T-helper 22 cell (primary cell): ENCODE measurements at places on chromosomes 5 and 9.

- no peak for DNase-seq
These were observed 21.4 kb upstream of the FLT4 start for GRCh38 chr5:180670586-180671359.

DNA sequence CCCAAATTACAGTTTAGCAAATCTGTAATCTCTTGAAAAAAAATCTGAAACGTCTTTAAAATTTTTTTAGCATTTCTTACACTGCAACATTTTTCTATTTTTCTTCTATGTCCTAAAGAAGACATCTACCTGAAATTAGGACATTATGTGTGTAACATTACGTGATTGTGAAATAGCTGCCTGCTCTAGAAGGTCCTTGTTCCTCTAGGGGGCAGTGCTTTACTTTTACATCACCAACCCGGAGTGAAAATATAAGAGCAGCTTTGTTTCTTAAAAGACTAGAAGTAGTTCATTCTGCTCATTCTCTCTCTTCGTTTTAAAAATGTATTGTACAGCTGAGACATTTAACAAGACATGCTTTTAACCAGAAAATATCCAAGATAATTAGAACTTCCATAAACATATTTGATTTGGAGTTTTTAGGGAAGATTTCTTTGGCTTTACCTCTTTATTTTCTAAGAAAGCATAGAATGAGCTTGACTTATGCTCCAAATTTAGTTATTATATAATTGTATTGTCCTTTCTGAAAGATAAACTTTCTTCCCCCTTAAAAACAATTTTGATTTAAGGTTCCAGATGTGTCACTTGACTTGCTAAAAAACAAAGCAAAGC lies 48.1 kb upstream of the RIOK2 start:
- DNase-seq, result no peak

DNA sequence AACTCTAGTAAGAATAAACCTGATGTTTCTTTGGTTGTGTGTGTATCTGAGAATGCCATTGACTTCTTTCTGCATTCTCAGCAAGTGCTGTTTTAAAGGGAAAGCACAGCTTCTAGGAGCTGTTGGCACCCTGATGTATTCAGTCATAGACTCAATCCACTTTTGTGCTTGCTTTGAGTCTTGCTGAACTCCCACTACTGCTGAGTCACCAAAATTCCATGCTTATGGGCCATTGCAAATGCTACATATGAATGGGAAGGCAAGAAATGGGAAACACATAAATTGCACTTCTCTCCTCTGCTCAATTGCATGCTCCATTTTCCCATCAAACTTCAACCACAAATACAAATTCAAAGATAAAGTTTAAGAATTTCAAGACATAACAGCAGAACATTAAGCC lies 9.8 kb upstream of the FTMT start:
- DNase-seq, result no peak

DNA sequence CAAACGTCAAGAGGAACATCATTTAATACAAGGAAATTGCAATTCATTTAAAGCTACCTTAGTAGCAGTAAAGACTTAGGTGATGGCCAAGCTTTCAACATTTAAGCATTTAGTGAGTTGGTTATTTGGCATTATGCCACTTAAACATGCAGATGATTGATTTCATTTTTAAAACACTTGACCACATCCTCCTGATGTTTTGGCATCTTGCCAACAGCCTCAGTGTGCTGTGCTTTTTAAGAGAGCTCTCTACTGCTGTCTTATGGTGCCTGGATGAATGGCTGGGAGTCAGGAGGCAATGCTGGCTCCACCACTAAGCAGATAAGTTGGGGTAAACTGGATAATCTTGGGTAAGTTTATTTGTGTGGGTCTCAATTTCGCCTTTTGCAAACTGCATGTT lies 364.5 kb downstream of the MAN2A1 start:
- DNase-seq, result peak; percentile 42
